ENCODE measurements at places on chromosomes 5 and 9.

- no peak for DNase-seq
Measured at GRCh38 chr9:98609646-98610045, 99.1 kb downstream of the GABBR2 start.

DNA sequence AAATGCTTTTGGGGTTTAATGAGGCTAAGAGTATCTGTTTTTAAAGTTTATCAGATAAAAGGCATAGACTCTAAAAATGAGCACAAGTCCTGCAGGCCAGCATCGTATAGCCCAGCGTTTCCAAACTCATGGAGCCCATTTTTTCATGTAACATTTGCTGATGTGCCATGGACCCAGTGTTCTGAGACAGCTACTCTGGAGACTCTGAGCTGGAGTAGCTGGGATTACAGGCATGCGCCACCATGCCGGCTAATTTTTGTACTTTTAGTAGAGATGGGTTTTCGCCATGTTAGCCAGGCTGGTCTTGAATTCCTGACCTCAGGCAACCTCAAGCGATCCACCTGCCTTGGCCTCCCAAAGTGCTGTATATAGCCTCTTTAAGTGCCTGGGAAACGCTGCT is 15.8 kb downstream of the GLRX start:
- no peak for DNase-seq

DNA sequence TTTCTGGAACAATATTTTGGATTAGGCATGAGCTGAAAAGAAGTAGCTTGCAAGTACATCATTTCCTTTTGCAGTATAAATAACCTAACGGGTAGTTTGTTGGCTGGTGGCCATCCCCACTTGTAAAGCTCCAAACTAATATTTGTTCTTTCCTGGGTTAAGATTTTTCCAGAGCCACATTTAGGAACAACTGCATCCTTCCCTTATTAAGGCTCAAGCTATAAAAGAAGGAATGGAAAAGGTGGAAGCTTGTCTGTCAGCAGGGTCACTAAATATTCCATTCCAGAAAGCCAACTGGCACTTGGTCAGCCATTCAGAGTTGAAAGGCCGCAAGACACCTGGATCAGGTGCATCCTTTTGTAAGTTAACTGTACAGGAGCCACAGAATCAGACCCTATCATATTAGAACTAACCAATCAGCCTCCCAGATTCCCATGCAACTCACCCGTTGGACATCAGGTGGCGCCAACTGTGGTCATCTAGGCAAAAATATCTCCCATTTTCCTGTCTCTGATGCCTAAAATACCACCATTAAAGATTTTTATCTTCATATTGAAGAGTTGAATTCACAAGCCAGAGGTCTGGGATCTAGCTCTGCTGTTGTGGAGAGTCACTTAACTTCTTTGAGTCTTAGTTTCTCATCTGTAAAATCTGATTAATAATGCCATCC is 82.9 kb downstream of the PTCD2 start:
- no peak for DNase-seq

GRCh38 chr5:64364426-64364825 is 141.4 kb upstream of the RGS7BP start:
- DNase-seq, result no peak

GRCh38 chr9:79577969-79578723 is 6.4 kb downstream of the TLE4 start:
- no peak for DNase-seq

- no peak for DNase-seq
Measured at GRCh38 chr5:178308541-178309092, 76.0 kb upstream of the PHYKPL start.

GRCh38 chr9:129580211-129580915 is 40.5 kb downstream of the C9orf50 start:
- DNase-seq, result no peak

DNA sequence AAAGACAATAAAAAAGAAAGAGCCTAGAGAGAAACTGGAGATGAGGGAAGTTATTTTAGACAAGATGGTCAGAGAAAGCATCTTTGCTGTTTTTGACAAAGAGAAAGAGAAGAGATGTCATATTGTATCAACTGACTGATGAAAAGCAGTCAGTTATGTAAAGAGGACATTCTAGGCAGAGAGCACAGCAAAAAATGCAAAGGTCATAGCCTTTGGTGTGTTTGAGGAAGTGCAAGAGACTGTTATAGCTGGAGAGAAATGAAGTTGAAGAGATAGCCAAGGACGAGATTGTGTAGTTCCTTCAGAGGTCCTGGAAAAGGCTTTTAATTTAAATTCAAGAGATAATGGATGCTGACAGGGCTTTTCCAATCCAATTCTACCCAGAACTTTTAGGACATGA is 342.4 kb downstream of the RASEF start:
- DNase-seq, result no peak

DNA sequence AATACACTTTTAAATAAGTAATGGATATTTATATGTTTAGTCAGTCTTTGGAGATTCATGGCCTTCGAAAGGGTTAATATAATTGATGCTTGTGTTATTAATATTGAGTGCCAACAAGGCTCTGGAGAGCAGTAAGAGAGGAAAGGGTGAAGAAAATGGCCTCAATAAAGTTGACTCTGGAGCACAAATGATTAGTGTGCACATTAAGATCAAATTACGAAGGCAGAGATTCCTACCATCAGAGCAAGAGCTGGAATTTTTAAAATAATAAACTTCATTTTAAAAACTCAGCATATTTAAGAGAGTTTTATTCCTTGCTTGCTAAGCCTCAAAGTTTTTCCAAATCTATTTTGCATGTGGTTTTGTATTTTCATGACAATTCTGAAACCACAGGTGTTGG is 14.8 kb downstream of the SLC44A1 start:
- DNase-seq, result no peak

GRCh38 chr9:96061293-96061987 is 185.9 kb downstream of the ERCC6L2 start:
- DNase-seq, result no peak

DNA sequence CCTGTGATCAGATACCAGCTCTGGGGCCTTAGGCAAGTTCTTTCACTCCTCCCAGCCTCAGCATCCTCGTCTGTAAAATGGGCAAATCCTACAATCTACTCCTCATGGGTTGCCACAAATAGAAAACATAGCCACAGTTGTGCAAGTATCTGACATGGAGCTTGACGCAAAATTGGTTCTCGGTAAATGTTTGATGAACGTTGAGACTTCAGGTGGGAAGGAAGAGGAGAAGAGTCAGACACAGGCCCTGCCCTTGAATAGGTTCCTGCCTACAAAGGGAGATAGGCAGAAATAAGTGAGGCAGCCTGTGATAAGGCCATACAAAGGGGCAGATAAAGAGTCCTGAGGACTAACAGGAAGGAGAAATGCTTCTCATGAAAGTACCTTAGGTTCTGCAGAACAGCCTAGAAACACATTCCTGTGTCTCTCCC is 26.1 kb upstream of the CPEB4 start:
- DNase-seq, result no peak

DNA sequence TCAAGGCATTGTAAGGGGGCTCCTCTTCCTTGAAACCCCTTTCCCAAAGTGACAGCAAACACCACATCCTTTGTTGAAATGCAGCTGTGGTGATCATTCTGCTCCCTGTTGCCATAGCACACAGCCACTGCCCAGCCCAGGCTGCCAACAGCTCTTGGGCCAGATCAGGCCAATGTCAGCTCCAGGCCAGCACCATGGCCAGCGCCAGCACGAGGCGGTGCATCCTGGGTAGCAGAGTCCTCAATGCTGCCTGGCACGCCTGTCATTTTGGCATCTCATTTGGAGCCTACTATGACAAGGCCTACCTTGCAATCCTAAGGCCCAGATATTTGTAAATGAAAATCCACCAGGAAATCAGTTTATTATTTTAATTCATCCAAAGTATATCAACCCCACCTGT is 390.6 kb downstream of the DNAH5 start:
- DNase-seq, result peak; percentile 3

- DNase-seq, result no peak
Measured at GRCh38 chr9:93286252-93287188, 102.6 kb downstream of the WNK2 start.

- DNase-seq, result peak; percentile 24
Measured at GRCh38 chr9:21415493-21416267, 6.8 kb downstream of the IFNA8 start.

DNA sequence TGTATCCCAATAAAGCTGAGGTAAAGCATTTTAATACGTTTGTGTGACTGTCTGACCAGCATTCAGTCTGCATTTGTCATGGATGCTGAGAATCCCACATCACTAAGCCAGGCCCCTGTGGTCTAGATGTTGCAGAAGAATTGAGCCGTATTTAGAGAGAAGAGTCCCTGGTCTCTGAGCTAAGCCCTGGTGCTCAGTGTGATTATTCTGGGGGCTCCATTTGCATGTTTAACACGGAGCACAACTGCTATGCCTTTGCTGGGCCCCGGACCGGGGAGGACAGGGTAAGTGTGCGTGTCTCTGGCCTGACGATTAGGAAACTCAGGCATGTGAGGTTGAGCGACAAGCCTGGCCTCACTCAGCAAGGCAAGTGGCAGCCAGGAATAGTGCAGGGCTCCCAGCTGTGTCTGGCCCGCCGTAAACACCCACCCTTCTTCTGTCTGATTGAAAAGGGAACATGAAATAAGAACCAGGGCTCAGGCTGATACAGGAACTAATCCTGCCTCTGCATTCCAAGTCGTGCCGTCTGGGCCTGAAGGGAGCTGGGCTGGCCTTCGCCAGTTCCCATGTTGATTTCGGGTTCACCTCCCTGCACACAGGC is 22.3 kb downstream of the FAM78A start:
- no peak for DNase-seq

DNA sequence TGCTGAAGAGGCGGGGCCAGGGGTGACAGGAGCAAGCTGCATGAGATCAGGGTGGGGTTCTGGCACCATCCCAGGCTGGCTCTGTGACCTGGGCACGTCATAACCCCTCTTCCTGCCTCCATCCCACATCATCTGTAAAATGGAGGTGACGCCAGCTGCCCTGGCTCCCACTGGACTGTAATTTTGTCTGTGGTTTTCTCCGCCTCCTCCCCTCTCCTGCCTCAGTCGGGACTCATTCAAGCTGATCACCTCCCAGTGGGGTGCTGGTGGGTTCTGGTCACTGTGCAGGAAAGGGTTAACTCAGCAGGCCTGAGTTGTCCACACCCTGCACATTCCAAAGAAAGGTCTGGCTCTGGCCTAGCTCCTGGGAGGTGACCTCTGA is 128.2 kb downstream of the RXRA start:
- DNase-seq, result no peak

Measured in renal cortex interstitium (tissue), 15 donors.